Activated naive CD4-positive, alpha-beta T cell treated with anti-CD3 and anti-CD28 coated beads for 36 hours (primary cell): ENCODE measurements at places on chromosomes 4 and X.

- no peak for DNase-seq
Measured at GRCh38 chr4:146371812-146372211, 149.9 kb downstream of the SLC10A7 start.

DNA sequence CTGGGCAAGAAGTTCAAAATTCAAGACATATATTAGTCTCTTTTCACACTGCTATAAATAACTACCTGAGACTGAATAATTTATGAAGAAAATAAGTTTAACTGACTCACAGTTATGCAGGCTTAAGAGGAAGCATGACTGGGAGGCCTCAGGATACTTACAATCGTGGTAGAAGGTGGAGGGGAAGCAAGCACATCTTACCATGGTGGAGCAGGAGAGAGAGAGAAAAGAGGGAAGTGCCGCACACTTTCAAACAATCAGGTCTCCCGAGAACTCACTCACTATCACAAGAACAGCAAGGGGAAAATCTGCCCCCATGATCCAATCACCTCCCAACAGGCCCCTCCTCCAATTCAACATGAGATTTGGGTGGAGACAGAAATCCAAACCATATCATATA lies 273.3 kb upstream of the RASGEF1B start:
- no peak for DNase-seq

DNA sequence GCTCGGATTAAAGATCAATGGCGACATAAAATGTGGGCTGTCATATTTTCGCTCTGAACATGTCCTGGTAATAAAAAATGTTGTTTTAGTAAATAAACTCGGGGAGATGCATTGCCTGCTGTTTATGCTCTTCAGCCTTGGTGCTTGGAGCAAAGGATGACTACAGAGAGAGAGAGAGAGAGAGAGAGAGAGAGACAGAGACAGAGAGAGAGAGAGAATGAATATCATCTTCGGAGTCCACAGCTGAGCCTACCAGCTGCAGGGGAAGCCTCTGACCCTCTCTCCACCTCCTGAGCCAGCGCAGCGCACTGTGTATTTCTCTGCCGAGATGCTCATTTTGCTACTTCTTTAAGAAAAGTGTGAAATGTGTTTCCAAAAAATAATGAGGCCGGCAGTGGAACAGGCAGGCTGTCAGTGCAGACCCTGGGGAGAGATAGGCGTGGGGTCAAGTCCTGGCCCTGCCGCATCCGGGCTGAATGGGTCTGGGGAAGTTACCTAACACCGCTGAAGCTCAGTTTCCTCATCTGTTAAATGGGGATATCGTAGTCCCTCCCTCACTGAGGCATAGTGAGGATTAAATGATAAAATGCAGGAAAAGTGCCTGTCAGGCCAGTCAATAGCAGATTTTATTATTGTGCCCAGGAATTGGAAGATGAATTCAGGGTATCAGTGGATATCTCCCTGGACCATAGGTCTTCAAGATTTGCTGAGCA lies 58.5 kb upstream of the LGI2 start:
- no peak for DNase-seq

- DNase-seq: no peak
Measured at GRCh38 chrX:97863261-97863660, 979.6 kb downstream of the RPA4 start.

DNA sequence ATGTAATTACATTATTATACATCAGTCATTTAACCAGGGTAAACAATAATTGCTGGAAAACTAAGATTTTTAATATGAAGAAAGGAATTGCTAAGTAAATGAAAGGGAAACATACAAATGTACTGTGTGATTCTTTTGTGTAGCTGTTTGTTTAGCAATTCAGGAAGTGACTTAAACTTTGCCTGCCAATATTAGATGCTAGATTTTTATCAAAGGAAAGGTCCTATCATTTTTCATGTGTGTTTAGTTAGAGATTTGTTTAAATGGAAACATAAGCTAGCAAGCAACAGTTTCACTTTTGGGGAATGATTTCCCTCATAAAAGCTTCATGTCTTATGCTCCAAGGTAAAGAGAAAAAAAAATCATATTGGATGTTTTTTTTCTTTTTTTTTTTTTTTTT lies 95.1 kb upstream of the LIMCH1 start:
- no peak for DNase-seq

GRCh38 chrX:87914726-87915125 lies 397.1 kb downstream of the KLHL4 start:
- DNase-seq: no peak

- DNase-seq: no peak
Measured at GRCh38 chrX:141814213-141814857, 23.8 kb upstream of the MAGEC3 start.

- DNase-seq: no peak
Measured at GRCh38 chr4:3130826-3131225, 56.3 kb downstream of the HTT start.

DNA sequence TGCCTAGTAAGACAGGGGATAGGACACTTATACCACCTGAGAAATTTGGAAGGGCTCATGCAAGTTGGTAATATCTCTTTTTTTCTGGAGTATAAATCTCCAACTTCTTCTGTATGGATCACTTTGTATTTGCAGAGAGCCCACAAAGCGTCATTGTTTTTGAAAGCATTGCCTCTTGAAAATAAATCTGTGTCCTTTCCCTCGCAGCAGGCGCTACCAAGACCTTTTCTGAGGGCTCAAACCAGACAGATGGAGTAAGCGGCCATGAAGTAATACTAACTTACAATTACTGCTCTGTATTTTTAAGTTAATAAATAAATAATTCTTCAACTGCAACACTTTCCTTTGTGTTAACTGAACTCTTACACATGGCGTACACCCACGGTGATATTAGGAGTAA lies 56.0 kb upstream of the FBXW7 start:
- no peak for DNase-seq

GRCh38 chr4:123283371-123283895 lies 113.2 kb upstream of the SPRY1 start:
- no peak for DNase-seq

DNA sequence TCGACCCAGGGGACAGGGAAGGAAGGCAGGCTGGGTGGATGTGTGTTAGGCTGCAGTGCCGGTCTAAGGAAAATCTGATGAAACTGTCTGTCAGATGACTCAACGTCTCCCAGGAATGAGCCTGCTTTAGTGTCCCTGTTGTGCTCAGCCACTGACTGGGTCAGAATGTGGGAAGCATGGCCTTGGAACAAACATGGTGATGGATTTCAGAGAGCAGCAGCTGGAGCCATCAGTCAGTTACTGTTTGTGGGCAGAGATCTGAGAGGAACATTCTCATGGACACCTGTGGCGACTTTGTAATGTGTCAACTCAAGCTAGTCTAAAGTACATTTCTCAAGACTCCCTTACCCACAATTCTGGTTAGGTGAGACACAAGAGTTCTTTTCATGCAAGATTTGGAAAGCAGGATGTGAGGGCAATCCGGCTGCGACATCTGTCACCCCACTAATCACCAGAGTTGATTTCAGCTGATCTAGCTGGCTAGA lies 63.2 kb downstream of the ANAPC10 start:
- DNase-seq: no peak

- no peak for DNase-seq
Measured at GRCh38 chr4:23097251-23097650, 404.5 kb downstream of the GBA3 start.

GRCh38 chrX:78527263-78527662 lies 131.9 kb downstream of the RTL3 start:
- peak; percentile 32 for DNase-seq

GRCh38 chr4:152997771-152998487 lies 61.8 kb downstream of the FHDC1 start:
- no peak for DNase-seq

- no peak for DNase-seq
Measured at GRCh38 chr4:74906771-74907170, 26.1 kb upstream of the PARM1 start.

- no peak for DNase-seq
Measured at GRCh38 chrX:20487227-20487626, 220.5 kb upstream of the RPS6KA3 start.

- no peak for DNase-seq
Measured at GRCh38 chrX:132563976-132564375, 75.1 kb upstream of the MBNL3 start.

- no peak for DNase-seq
Measured at GRCh38 chrX:45198301-45198700, 2.4 kb downstream of the DIPK2B start.

DNA sequence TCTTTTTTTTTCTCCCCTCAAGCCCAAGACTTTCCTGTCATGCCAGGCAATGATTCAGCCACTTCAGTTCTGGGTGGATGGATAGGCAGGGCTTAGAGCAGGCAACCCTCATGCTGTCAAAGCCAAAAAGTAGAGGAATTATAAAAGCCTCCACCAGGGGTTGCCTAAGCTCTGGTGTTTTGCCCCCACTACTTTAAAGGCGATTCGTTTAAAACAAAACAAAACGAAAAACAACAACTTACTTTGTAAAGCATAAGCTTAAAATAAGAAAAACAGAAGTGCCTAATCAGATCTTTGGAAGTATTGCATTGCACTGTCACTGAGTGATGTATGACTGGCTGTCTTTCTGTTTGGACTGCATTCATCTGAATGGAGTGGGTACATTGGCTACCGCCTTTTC lies 5.3 kb upstream of the IDS start:
- DNase-seq: no peak

GRCh38 chr4:142034101-142034500 lies 397.7 kb downstream of the IL15 start:
- no peak for DNase-seq

DNA sequence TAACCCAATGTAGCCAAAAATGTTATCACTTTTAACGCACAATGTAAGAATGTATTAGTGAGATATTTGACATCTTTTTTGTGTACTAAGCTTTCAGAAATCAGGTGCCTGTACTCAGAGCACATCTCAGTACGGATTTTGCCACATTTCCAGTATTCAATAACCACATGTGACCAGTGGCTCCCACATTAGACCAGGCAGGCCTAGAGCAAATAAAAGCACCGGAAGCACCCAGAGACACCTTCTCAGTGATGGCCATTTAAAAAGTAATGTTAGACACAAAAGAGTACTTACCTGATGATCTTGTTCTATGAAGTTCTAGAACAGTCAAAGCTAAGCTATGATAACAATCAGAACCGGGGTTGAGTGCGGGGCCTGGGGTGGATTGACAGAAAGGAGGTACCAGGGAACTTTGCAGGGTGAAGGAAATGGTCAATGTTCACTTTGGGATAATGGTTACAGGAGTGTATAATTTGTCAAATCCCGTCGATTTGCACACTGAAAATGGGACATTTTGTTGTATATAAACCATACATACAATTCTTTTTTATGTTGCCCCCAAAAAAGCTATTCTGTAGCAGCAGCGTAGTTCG lies 1.2 kb downstream of the CTPS2 start:
- DNase-seq: no peak

- no peak for DNase-seq
Measured at GRCh38 chr4:66489370-66489769, 819.1 kb upstream of the EPHA5 start.

- no peak for DNase-seq
Measured at GRCh38 chrX:43018031-43018430, 240.1 kb upstream of the PPP1R2C start.

DNA sequence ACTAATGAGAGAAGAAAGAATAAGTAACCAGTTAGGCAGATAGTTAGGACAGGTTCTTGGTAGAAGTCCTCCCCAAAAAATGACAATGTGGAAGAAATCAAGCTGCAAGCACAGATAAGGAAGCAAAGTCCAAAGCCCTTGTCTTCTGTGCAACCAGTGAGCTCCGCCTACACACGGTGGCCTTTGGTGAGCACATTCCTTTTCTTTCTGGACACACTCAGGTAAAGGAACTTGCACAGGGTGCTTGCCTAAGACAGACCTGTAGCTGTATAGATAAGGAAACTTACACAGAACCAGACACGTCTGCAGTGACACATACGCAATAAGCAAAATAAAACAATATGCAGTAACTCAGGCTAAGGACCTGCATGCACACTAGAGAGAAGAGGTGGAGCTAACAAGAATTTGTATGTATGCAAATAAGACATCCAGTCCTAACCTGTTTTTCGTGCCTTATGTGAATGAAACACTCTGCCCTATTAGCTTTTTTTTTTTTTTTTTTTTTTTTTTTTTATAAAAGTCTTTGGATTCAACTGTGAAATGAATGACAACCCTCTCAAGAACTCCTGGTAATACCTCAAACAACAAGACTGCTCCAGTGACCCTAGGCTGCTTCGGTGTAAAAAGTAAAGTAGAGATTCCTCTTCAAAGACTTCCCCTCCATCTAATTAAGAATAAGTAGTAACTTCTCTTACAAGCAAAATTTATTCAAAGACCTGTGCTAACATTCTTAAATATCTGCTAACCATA lies 48.8 kb downstream of the UGT2B10 start:
- DNase-seq: no peak

DNA sequence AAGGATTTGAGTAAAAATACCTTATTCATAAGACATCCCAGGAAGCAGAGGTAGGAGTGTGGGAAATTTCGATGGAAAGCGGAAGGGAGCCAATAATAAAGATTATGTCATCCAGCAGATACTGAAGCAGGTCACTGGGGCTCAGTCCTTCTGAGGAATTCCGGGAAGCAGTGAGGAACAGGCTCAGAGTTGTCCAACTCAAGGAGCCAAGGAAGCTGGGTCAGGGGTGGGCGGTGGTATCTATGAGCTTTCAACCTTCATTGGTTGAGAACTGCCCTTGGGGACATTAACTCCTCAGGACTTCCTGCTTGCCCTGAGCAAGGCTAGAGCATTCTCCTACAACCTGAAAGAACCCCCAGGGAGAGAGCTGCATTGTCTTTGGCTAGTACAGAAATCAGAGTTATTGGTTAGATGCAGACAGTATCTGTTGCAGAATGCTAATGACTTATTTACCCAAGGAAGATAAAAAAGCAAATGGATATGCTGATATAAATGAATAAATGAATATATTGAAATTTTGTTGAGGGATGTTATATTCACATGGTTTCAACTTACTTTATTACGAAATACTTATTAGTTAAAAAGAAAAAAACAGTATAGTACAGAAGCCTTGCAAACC lies 68.2 kb downstream of the DMP1 start:
- no peak for DNase-seq

GRCh38 chr4:27414887-27415731 lies 554.5 kb downstream of the STIM2 start:
- DNase-seq: no peak

DNA sequence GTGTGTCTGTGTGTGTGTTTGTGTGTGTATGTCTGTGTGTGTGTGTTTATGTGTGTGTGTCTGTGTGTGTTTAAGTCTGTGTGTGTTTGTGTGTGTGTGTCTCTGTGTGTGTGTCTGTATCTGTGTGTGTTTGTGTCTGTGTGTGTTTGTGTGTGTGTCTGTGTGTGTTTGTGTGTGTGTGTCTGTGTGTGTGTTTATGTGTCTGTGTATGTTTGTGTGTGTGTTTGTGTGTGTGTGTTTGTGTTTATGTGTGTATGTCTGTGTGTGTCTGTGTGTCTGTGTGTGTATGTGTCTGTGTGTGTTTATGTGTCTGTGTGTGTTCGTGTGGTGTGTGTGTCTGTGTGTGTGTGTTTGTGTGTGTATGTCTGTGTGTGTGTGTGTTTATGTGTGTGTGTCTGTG lies 11.4 kb downstream of the IL9R start:
- DNase-seq: no peak
